ENCODE measurements at places on chromosomes 5 and 9. TPM values are rescaled to one million over a fixed set of nuclear protein-coding genes. Genes with fewer than 3 reads are reported as not detected.

ANKRD31 gene
- polyA plus RNA-seq = 0.28 TPM

PRR16 gene
- 8.5 TPM for polyA plus RNA-seq

LCN1 gene
- not detected for polyA plus RNA-seq

AGXT2 gene
- 0.15 TPM for polyA plus RNA-seq

CATSPER3 gene
- polyA plus RNA-seq = 0.45 TPM

MCIDAS gene
- polyA plus RNA-seq = not detected

CDKN2B gene
- 0.63 TPM for polyA plus RNA-seq

FBXO38 gene
- 16.7 TPM for polyA plus RNA-seq

C5 gene
- 3.0 TPM for polyA plus RNA-seq

ZNF618 gene
- 12.0 TPM for polyA plus RNA-seq

Measured in ovary (tissue), 10 donors.